Stimulated activated CD8-positive, alpha-beta memory T cell treated with anti-CD3 and anti-CD28 coated beads, Interleukin-4, amount 100 ng/mL, for 24 hours (primary cell): ENCODE measurements at places on chromosomes 2 and 18.

DNA sequence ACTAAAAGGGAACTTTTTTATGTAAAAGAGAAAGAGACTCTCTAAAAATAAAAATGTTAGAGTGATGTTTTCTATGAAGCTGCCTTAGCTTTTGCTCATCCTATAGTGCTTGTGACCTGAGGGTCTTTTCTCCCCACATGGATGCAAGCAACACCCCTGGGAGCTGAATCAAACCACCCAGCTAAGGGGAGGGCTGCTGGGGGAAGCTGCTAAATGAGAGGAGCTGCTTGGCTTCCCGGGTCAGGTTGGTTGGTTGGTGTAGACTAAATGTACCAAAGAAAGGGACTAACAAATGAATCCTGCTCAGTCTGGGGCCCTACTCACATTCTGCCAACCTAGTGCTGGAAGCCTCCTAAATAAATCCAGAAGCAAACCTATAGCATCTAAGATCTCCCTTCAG, 35.0 kb downstream of the AFF3 start:
- no peak for DNase-seq

- no peak for DNase-seq
These were observed 5.1 kb upstream of the PTPRM start for GRCh38 chr18:7561909-7562460.

DNA sequence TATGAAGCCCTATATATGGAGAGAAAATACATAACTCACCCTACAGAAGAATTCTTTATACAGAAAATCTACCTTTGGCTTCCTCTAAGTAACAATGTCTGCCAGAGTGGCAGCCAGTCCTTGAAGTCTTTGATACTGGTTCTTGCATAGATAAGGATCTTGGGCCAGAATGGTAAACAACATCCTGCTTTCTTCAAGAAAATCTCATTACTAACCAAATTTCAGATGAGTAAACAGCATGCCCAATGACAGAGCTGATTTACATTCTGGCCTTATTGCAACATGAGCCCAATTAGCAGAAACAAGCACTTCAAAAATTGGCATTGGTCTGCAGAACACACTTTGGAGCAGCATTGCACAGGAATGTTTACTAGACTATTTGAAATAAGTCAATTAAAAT, 336.5 kb upstream of the ST6GAL2 start:
- no peak for DNase-seq

DNA sequence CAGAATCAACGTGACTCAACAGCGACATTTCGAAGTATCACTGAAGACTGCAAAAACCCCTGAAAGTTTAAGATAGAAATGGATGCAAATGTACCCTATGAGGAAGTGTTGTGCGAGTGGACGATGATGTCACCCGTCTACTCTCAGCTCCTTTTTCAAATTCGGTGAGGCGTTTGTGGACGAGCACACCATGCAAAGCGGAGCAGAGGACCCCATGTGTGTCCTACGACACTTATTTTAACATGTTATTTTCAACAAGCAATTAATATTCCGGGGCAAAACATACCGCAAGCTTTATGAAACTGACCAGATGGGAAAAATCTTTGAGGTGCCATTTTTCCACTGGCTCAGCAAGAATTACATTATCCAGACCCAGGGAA, 2.0 kb downstream of the PXDN start:
- DNase-seq, result no peak

DNA sequence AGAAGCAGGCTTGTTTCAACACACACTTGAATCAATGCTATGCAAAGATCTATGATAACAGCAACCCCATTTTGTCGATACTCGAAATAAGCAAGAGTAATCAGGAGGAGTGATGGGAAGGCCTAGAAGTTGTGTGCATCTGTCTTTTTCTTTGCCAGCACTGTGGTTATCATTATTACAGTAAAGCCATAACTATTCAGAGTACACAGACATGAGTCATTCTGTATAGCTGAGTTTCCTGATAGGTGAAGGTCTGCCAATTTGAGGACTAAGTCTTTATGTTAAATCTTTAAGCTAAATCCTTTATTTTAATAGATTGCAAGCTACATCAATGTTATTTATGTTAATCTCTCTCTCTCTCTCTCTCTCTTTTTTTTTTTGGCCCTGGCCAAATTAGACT, 1344.4 kb upstream of the CELF4 start:
- DNase-seq, result no peak

DNA sequence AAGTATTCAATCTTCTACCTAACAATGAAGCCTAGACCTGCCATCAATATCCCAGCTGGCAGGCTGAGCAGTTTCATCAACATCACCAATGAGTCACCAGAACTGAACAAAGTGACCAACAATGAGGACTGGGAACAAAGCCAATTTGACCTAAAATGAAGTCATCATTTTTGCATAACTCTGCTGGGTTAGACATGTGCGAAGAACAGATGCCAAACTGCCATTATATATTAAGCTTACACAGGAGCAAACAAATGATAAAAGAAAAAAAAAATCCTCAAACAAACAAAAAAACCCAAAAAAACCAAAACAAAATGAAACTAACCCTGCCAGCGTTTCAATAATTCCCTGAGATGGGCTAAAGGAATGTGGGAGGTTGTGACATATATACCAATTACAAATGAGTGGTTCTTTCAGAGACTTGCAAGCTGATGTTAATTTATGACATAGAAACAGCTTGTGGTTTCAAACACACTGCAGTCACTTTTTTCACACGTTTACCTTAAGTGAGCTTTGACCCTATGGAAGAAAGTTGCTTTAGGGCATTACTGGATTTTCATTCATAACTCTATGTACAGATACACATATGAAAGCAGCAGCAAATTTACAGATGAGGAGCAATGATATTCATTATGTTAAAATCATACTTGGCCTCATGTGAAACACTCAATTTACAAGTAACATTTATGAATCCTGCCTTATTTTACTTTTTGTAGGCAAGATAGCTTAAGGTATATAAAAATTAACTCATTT, 56.9 kb upstream of the CCDC141 start:
- DNase-seq, result no peak

DNA sequence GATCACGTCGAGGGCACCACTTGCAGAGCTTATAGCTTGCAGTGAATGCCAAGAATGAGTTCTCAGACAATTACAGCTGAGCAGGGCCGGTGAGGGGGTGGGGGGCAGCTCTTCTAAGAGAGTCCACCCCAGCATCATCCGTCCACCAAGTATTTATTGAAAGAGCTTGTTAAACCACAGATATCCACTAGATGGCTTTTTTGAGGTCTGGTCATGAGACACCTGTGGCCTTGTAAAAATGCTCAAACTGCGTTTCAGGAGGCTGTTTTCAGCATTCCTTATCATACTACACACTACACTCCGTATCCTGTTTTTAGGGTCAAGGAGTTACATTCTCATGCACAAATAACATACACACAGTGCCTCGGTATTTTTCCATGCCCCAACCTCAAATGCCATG, 51.5 kb downstream of the DNAJC10 start:
- no peak for DNase-seq

DNA sequence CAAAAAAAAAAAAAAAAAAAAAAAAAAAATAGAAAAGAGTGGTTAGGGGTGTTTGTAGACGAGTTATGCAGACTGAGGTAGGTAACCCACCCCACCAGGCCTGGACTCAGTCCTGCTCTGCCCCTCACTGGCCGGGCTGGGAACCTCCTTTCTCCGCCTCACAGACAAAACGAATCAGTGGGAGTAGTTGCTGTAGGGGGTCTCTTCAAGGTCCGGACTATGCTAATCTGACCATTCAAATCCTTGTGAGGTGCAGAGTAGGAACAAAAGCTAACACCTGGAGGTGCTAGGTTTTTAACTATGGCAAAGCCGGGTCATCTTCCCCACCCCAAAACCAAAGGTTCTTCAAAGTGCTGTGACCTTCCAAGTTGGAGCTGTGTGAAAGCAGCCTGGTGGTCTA, 223.7 kb downstream of the SLC4A3 start:
- no peak for DNase-seq

- no peak for DNase-seq
These were observed 19.9 kb upstream of the BCL2L11 start for GRCh38 chr2:111100765-111101162.

DNA sequence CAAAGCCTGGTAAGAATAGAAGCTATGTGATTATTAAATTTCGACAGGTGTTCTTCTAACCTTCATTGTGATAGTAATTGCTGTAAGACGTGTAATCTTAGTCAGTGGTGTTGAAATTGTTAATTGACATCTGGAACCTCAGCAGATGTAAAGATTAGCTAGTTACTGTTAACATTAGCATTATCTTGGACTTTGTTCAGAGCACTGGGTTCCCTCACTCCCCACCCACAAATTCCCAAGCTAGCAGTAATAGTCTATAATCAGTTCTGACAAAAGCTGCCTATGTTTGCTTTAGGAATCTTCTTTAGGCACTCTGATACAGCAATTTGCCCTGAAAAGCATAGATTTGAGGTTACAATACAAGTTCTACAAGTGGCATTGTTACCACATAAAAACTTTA, 233.7 kb downstream of the EN1 start:
- no peak for DNase-seq

DNA sequence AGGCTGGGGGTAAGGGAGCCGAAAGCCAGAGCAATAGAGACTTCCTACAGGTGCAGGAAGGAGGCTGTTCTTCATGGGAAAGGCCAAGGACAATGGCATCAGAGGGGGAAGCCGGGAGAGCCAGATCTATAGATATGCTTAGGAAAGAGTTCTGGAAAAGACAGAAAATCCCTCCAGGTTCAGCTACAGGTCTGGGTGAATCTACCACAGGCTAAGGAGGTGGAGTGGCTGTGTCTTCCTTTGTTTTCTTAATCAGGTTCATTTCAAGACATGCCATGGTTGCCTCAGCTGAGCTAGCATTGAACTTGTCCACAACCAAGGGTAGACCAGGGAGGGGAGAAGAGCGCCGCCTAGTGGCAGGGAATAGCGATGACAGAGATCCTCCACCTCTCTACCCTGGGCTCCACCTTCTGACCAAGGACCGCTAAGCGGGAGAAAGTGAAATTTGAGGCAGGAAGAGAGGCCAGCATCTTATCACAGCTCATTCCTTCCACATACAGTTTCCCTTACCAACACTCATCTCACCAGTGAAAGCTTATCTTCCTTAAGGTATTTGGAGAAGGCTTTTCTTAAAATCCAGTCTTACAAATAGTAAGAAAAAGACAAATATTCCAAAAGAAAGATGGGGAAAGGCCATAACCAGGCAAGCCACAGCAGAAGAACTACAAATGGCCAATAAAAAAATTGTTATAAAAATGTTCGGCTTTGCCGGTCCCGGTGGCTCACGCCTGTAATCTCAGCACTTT, 74.2 kb downstream of the VIT start:
- peak; percentile 7 for DNase-seq

- no peak for DNase-seq
These were observed 5.8 kb upstream of the PROM2 start for GRCh38 chr2:95268211-95269035.

GRCh38 chr2:26189751-26190150, 16.9 kb downstream of the GAREM2 start:
- DNase-seq, result no peak

- DNase-seq, result no peak
These were observed 62.8 kb downstream of the SPRED2 start for GRCh38 chr2:65369574-65369973.

GRCh38 chr2:873027-873426, 77.6 kb upstream of the SNTG2 start:
- DNase-seq, result no peak

DNA sequence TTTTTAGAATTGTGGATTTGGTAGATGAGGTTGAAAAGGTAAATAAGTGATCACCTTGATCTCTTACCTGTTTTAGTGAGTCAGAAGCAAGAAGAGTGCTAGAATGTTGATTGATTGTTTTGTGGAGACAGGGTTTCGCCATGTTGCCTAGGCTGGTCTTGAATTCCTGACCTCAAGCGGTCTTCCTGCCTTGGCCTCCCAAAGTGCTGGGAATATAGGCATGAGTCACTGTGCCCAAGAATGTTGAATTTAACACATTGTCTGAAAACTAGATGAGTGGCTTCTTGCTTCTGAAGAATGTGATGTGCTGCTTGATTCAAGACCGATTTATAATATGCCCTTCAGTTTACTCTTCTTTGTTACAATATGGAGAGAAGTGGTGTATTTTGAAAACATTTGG, 121.3 kb downstream of the FMNL2 start:
- DNase-seq, result no peak

DNA sequence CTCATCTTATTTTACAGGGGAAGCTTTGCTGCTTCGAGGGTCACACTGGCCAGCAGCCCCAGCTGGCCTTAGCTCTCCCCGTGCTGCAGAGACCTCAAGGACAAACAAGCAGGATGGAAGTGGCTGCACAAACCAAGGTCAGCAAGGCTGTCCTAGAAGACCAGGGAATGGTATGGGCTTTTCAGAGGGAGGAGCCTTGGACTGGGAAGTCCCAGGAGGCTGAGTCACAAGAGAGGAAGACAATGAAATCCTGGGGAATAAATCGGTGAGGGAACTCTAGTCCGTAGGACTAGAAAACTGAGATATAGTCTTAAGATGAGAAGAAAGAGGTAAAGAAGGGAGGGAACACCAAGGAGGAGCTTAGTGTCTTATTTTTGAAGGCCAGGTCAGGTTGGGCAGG, 15.7 kb downstream of the CREG2 start:
- no peak for DNase-seq

- DNase-seq, result no peak
These were observed 148.0 kb downstream of the HDAC4 start for GRCh38 chr2:239252801-239253200.

DNA sequence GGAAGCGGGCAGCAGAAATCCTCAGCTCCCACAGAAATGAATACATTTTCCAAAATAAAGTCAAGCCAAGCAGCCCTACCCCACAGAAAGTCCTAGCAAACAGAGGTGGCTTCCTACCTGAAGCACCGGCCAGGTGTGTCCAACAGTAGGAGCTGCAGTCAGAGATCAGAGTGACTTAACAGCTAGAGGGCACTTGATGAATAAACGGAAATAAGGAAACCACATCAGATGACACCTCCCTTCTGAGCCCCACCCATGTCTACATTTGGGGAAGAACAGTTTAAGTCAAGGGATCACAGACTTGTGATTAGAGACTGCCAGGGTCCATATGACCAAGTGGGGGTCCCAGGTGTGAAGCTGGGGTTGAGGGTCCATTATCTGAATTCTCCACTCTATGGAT, at the start of gene CXCR1:
CXCR1 (minus strand) TSS at position 172 of the 400 bp plus-strand sequence. CDS start 1,751 bp downstream, outside the sequence.
- DNase-seq, result peak; percentile 1
